ENCODE measurements at places on chromosomes 2 and 18.

GRCh38 chr2:241189093-241189855 is 797 bp downstream of the ANO7 start:
- DNase-seq = no peak

- DNase-seq = peak; percentile 35
These were observed 168.6 kb downstream of the SS18 start for GRCh38 chr18:25921677-25922421.

GRCh38 chr18:51255693-51256092 is 58.2 kb upstream of the MEX3C start:
- DNase-seq = no peak

- DNase-seq = no peak
These were observed 348.8 kb upstream of the GULP1 start for GRCh38 chr2:187942876-187943275.

DNA sequence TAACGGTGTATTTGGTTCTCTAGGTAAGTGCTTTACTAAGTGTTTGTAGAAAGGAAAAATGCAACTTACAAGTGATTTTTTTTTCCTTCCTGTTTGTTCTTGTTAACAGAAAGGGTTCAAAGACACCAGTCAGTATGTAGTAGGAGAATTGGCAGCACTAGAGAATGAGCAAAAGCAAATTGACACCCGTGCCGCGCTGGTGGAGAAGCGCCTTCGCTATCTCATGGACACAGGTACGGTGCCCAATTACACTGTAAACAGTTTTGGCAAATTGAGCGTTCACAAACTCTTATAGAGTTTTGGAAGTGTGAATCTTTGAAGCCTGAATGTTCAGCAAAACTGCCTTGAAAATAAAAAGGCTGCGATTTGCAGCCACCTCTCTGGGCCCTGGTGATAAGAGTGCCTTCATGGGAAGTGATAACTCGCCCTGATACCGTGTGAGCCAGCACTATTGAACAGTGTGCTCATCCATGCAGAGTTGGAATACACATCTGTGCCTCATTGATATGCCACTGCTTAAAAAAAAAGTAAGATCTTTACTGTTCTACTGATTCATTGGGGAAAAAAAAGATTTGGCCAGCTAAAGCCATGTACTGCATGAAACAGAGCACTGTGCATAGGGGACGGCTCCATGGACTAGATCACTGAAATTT is 54.0 kb upstream of the OTX1 start:
- DNase-seq = no peak

GRCh38 chr2:85326406-85327159 is 1.2 kb downstream of the TGOLN2 start:
- peak; percentile 41 for DNase-seq

GRCh38 chr2:113892004-113892710 is 2.3 kb downstream of the ACTR3 start:
- no peak for DNase-seq

DNA sequence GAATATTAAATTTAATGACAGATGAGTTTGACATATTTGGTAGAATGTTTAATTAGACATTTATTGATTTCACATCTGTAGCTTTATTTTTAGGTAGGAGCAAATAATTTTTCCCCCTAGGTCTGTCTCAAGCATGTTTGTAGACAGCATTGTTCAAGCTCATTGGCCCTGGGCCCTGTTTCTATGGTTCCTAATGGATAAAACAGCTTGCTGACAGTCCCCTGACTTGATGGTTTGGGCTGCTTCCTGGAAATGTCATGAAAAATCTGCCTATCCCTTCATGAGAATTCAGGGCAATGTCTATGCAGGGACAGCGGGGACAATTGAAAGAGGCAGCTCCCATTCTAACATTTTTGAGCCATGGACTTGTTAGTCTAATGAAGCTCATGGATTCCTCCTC is 14.6 kb upstream of the MEP1B start:
- no peak for DNase-seq

GRCh38 chr2:3115301-3116042 is 262.1 kb downstream of the EIPR1 start:
- no peak for DNase-seq

DNA sequence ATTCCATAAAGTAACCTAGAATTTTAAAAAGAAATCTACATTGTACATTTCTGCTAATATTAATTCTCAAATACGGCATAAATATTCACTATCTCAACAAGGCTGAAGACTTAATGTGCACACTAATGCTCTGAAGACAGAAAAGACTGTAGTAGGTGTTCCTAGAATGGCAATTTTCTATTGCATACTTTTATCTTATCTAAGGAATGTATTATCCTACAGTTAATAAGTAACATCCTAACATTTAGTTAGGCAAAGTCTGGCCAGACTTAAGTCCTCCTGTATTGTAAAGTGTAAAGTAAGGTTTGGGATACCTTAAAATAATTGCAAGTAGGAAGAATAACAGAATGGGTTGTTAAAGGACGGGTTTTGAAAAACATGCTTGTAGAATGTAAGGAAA is 42.2 kb downstream of the CHST9 start:
- no peak for DNase-seq

DNA sequence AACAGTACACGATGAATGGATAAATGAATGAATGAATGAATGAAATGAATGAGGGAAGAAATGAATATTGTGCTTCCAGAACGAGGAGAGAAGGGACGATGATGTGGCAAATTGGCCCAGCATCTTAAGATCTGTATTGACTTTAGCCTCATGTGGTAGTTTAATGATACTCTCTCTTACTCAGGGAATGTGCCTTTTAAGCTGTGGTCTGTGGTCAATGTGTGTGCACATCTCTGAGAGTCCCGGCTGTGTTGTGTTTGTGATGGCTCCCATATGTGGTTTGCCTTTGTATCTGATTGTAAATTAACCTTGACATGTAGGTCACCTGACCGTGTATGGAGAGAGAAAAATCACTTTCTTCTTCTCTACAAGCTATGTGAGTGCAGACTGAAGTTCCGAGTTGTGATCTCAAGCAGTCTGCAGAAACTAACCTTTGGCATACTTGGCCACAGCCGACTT is 91.2 kb downstream of the NEDD4L start:
- DNase-seq = peak; percentile 15

DNA sequence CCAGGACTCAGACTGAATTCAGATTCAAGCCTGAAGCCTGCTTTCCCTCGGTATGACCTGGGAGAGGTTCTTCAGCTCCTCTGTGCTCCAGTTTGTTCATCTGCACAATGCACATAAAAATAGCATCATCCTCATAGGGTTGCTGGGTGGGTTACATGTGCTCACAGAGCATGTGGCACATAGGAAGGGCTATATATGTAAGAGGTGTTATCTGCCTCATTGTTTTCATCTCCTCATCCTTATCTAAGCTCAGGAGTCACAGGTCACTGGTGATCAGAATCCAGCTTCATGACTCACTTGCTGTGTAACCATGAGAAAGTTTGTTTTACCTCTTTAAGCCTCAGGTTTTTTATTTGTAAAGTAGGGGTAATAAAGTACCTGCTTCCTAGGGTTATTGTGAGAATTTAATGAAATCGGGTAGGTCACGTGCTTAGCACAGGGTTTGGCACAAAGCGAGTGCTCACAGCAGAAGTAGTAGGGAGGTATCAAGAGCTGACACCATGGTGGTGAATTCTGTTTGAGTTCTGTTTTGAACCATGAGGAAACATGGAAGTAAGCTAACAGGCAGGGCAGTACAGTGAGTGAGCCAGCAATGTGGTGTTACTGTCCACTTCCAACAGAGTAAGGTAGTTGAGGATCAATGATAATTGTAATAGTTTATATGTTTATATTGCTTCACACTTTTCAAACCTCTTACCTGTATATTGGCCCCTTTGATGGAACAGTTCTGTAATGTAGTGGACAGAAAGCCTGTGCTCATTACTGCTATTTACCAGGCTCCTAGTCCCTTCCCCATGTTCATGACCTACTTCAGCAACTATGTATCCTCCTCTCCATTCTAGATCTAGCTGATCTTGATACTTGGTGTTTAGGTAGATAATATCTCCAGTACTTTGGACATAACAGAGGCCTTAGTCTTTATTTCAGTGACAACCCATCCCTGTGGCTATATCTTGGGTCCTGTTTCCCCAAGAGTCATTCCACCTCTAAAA is 141.4 kb upstream of the LTBP1 start:
- no peak for DNase-seq

- no peak for DNase-seq
These were observed 78.4 kb upstream of the UBXN4 start for GRCh38 chr2:135663148-135663700.

DNA sequence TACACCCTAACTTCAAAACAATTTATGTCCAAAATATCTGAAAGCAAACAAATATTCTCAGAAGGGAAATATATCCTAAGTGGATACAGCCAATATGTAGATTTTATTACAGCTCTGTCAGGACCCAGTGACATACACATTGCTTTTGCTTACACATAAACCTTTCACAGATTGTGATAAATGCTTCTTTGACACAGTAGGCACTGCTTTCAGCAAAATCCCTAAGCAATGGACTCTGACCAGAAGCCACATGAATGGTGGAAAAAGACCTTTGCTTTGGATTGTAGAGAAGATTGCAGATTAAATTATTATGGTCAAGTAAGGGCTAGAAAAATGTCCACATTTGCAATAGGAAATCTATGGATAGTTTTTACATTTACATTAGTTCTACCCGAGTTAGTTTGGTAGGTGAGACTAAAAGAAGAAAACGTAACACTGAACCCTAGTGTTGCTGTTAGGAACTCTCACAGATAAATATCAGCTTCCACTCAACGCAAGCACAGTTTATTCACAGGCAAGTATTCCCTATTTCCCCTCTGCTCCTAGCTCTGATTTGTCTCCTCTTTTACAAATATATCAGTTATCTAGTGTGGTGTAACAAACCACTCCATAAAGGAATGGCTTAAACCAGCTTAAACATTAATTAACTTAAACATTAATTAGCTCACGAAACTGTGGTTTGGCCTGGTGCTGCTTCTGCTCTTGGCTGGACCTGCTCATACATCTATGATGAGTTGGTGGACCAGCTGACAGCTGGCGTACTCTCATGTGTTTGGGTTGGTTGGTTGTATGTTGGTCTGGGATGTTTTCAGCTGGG is 23.6 kb upstream of the SERPINE2 start:
- DNase-seq = no peak

- DNase-seq = no peak
These were observed 79.1 kb downstream of the PLCL1 start for GRCh38 chr2:197883354-197884032.

- DNase-seq = peak; percentile 53
These were observed 1.8 kb upstream of the BCL11A start for GRCh38 chr2:60555066-60555782.

GRCh38 chr2:217362710-217363109 is 502.8 kb upstream of the TNP1 start:
- DNase-seq = no peak

DNA sequence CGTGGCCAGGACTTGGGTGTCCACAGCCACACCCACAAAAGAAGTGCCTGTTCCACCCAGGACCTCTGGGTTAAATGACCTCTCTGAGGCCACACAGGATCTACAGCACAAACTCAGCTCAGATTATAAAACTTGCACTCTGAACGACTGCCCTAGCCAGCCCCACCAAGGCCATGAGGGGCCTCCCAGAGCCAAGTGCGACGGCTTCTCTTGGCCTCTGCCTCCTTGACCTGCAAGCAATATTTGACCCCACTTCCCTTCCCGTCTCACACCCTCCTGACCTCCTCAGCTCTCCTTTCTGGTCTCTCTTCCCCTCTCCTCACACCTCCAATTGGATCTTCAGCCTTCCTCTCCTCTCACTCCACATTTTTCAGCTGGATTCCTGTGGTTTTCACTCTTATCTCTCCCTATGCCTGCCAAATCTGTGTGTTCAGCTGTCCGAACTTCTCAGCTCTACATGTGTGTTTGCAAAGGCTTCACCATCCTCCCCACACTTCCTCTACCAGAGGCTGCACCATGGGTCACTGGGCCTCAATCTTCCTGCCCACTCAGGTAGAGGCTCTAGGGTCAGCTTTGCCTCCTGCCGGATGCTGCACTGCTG is 25.3 kb upstream of the STEAP3 start:
- no peak for DNase-seq

DNA sequence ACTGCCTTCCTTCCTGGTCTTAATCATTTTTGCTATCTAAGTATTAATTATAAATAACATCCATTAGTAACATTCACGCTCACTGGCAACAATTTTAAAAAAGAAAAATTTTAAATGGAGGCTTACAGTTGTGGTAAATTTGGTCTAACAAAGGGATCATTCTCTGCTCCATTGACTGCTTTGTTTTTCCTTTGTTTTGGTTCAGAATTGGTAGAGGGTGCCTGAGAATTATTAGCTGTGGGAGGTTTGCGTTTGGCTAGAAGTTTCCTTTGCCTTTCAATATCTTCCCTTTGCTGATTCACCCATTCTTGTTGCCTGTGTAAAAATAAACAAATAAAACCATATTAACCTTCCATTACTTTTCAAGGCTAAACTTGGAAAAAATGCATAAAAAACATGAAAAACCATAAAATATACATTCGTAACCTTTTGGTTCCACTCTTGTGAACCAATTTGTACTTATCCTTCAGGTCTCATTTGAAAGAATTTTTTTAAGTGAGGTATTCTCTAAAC is 114.6 kb downstream of the TLK1 start:
- DNase-seq = no peak

DNA sequence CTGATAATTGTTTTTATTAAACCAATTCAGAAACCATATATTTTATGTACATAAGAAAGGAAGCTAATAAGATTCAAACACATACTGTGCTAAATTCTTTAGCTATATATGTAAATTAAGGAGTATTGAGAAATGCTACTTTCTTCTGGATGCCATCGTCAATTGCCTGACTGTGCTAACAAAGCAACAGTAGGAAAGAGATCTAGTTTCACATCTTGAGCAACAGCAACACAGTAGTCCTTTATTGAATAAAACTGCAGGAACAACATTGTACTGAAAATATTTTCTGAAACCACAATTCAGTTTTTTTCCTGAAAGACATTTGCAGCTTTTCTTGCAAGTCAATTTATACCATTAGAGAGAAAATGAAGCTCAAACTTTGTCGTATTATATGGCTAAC is 1404.9 kb upstream of the SLC39A10 start:
- no peak for DNase-seq

GRCh38 chr2:219073413-219074129 is 12.8 kb upstream of the IHH start:
- DNase-seq = no peak

GRCh38 chr18:46322411-46322891 is 218.3 kb downstream of the HAUS1 start:
- no peak for DNase-seq

- DNase-seq = no peak
These were observed 3.2 kb downstream of the NOTO start for GRCh38 chr2:73205611-73206010.

DNA sequence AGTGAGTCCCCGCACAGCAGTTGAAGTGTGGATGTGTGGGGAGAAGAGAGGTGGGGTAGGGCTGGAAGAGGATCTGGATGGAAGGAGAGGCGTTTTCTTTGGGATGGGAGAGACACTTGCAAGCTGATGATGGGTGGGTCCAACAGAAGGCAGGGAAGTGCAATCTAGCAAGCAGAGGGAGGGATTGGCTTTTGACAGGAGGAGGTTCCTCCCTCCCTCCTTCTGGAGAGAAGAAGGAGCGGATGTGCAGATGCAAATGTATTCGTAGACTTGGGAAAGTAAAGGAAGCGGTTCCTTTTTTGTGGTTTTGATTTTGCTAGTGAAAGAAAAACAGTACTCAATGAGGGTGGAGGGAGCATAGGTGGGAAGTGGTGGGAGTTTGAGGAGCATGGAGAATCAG is 48.9 kb downstream of the LAMA3 start:
- DNase-seq = no peak
